ENCODE measurements at places on chromosomes 12 and 14.

DNA sequence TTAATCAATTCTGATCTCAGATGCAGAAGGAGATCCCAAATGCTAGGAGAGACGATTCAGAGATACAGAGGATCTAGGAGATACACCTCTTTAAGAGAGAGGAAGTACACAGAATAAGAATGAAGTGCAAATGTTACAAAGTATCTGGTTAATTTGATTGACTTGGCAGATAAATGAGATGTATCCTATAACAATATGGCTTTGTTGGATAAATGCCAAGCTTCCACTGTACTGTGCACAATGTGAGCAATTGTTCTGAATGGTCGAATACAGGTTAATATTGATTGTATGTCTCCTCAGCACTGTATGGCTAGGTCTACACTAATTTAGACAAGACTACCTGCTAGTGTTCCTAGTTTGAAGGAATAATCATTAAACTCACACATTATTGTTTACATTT, 119.6 kb upstream of the PTPRB start:
- DNase-seq, result no peak

GRCh38 chr12:113537751-113538087, 66.0 kb upstream of the LHX5 start:
- no peak for DNase-seq

DNA sequence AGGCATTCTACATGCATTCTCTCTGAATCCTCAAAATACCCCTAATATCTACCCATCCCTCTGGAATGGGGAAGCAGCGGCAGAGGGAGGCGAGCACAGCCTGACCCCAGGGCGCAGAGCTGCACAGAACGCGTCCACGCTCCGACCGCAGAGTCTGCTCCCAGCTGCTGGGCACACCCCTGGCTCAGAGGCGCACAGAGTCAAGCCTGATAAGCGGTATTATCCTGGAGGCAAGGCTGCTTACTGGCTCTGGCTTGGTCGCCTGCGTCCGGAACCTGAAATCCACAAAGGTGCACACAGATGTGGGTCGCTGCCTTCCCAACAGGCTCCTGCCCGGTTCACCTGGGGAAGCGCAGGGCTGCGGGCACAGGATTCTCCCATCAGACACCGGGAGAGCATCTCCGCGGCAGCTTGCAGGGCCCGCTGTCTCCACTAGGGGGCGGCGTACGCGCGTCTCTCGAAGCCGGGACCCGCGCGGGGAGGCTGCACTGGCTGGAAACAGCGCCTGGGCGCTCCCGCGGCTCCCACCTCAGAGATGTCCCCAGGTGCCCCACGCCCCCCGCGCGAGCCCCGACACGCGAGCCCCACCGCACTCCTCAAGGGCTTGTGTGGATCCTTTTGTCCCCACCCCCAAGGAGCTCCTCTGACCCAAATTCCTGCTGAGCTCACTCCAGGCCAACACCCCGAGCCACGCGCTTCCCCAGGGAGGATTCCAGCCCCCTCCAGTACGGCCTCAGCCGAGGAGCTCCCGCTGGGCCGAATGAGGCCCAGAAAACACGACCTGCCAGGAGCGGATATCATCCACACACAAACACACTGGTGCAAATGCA, 120.1 kb upstream of the FZD10 start:
- DNase-seq, result no peak

- peak; percentile 12 for DNase-seq
These were observed 93.6 kb downstream of the DIP2B start for GRCh38 chr12:50598321-50598862.

DNA sequence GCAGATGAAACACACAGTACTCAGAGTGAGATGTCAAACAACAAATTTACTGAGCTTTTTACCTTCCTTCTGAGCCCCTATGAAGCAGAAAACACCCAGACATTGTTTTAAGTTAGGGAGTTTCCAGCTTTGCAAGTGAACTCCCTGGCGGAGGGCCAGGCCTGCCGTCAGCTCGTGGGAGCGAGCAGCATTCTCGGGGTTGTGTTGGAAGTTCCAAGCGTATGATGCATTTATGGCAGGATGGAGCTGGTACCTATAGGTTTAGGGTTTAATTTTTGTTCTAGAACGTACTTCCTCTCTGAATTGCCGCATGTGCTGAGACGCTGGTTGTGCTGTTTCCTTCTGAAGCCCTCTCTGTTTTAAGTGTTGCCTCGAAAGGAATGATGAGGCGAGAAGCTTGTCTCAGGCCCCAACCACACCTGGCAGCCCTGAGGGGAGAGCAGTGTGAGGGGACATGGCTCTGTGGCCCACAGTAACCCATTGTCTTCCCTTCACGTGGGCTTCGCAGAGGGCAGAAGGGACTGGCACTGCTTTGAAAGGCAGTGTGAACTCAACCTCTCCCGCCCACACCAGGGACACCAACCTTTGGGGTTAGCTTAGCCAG, 76.6 kb downstream of the SSPN start:
- DNase-seq, result peak; percentile 89

DNA sequence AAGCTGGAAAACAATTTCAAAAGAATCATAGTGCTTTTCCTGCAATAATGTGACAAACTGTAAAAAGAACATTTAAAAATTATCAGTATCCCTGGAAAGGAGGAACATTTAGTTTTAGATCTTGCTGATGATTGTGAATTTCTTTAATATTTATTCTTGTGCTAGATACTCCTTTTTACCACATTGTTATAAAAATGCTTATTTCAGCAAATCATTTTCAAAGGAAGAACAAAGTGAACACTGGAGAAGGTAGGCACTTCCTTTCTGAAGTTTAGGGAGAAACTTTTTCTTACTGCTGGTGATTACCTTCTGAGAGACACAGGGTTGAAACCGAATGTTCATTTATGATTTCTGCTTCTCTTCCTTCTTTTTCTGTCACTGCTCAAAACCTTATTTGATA, 45.1 kb upstream of the C12orf75 start:
- DNase-seq, result no peak

DNA sequence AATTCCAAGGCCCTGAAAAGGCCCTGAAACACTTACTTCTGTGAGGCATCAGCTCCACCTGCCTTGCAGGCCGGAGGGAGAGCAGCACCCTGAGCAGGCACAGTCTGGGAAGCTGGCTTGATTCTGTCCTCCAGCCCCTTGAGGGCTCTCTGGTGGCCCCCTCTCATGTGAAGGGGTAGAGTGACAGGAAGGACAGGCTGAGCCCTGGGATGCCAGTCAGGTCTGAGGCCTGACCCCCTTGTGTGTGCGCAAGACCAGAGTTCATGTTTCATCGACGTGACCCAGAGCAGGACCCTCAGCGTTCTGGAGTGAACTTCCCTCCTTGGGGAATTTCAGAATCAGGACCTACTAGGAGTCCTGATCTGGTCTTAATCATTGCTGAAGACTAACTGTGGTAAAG, 1.3 kb downstream of the RNASE8 start:
- DNase-seq, result no peak

GRCh38 chr14:101215927-101216326, 312.4 kb upstream of the RTL1 start:
- DNase-seq, result no peak

DNA sequence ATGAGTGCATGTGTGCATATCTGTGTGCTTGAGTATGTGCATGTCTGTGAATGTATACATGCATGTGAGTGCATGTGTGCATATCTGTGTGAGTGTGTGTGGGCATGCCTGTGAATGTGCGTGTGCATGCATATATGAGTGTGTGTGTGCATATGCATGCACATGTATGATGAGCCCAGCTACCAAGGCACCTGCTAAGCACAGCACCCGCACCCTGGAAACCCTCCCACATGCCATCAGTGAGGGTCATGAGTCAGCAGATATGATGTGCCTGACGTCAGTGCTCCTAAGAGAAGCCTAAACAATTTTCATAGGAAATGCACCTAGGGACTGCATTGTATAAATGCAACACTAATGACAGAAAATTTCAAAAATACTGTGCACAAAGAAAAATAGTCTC, 151.1 kb downstream of the KIF26A start:
- DNase-seq, result no peak

GRCh38 chr14:102805371-102805891, 28.2 kb downstream of the TRAF3 start:
- DNase-seq, result peak; percentile 36

- DNase-seq, result peak; percentile 90
These were observed 59.4 kb downstream of the GARIN6 start for GRCh38 chr12:99706736-99707473.

DNA sequence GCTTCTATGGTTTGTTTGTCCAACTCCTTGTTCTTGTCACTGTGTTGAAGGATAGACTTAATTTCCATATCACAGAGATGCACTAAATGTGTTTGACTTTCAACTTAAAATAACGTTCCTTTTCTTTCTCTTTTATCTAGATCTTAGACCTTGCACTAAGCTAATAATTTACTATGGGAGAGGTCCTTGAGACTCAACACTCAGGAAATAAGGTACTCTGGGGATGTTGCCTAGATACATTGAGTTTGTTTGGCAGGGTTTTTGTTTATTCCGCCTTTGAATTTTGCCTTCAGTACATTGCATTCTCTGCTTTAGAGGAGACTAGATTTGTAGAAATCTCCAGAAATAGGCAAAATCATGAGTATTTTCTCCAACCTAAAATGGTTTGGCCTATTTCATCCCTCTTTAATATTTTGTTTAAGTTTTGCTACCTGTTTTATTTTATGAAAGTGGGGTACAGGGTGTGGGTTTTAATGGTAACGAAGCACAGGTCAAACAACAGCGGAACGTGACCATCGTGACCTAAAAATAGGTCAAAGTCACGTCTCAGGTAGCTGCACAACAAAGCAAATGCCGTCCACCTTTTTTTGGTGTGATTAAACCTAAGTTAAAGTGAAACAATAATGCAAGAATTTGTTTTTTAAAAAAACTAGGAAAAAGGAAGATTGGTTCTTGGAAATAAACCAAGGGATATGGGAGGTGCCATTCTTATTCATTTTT, 115.3 kb upstream of the CPSF6 start:
- no peak for DNase-seq

DNA sequence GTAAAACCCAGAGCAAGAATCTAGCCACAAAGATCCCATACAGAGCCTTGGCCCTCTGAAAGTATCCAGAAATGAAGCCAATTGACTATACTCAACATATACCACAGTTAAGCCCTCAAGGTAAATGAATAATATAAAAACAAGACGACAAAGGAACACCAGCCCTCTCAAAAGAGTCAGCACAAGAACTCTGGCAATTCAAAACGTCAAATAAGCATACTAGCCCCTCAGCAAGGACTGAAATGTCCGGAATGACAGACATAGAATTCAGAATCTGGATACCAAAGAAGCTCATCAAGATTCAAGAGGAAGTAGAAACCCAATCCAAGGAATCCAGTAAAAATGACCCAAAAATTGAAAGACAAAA, 49.9 kb downstream of the GTF2A1 start:
- DNase-seq, result no peak

DNA sequence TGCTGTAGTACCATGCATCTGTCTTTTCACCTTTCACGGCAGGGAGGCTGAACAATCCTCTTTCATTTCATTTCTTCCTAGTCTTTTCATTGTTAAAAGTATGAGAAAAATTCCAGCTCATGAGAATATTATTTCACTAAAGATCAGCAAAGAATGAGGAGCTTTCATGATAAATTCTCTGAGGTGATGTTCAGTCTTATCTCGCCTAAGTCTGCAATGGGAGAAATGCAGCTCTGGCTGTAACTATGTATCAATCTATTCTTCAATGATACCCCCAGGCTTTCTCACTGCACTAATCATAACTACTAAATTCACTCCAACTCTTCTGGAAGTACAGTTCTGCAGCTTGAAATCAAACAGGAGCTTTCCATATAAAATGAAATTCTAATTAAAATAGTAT, 15.7 kb downstream of the FOXG1 start:
- DNase-seq, result no peak

DNA sequence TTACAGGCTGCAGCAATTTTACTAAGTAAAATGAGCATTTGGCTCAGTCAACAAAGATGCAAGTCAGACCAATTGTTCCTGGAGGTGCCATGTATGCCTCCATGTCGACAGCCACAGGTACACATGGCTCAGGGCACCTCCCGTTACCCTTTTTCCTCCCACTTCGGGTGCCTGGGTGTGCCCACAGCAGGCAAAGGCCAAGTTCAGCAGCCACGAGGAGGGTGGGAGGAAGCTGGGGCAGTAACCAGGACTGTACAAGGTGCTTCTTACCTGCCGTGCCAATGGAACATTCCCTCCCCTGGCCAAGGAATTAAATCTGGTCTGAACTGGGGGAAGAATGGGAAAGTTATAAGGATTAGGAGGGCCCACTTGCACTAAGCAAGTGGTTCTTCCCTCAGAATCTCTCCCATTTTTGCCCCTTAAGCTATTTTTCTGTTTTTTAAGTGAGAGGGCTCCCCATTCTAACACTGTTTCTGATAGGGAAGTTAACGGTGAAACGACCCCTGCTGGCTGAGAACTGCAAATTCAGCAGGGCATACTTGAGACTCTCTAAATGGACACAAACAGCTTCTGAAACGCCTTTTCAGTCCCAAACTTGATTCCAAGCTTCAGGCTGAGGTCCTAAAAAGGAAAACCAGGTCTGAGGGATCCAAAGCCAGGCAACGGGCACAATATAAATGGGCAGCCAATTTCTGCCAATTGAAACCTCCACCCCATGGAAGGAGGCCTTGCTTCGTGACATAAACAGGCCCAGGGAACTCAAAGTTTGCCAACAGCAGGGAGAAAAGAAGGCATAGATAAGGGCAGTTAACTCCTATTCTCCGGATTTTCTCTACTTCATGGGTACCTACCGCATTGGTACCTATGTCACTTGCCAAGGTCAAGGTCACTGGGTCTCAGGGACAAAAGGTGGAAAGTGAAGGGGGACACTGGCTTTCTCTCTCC, 24.8 kb downstream of the CLECL1 start:
- DNase-seq, result peak; percentile 40

GRCh38 chr12:127455347-127456265, 811.4 kb upstream of the TMEM132C start:
- no peak for DNase-seq

GRCh38 chr14:63542231-63542999, 762 bp downstream of the PPP2R5E start:
- peak; percentile 26 for DNase-seq

DNA sequence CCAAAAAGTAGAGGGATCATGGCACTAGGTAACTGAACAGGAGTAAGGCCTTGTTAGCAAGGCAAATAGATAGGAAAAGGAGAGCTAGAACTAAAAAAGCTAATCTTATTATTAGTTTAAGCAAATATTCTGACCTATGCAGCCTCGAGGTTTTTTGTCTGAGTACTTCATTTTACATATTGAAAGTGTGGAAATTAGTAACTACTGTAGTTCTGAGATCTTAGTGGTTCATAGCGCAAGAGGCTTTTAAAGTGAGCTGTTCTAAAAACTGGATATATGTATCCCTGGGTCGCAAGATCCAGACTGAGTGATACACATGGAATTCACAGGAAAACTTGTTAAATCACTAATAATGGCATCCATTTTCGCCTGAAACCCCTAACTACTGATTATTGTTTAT, 411.0 kb upstream of the SOX5 start:
- DNase-seq, result no peak

- DNase-seq, result peak; percentile 67
These were observed 8.8 kb downstream of the EIF2B2 start for GRCh38 chr14:75011356-75011994.

GRCh38 chr12:110577864-110578693, 5.0 kb downstream of the PPTC7 start:
- DNase-seq, result no peak

- no peak for DNase-seq
These were observed 42.4 kb downstream of the PLEKHG3 start for GRCh38 chr14:64746298-64747250.
